Breast epithelium (tissue), 4 donors: ENCODE measurements at places on chromosomes 2 and 18.

GRCh38 chr2:107313316-107313715 lies 427.3 kb upstream of the ST6GAL2 start:
- no peak for DNase-seq
- no peaks in the 10 kb centered on the region for H3K4me1 ChIP-seq
- no peaks in the 10 kb centered on the region for H3K36me3 ChIP-seq
- no peak overlapping the region for H3K27ac ChIP-seq
- no peaks in the 10 kb centered on the region for H3K27me3 ChIP-seq

GRCh38 chr18:36547544-36547943 lies 250.0 kb downstream of the FHOD3 start:
- H3K36me3 ChIP-seq, result no peaks in the 10 kb centered on the region
- DNase-seq, result no peak
- H3K27ac ChIP-seq, result no peak overlapping the region

- no peaks in the 10 kb centered on the region for H3K27me3 ChIP-seq
- no peaks in the 10 kb centered on the region for H3K36me3 ChIP-seq
- no peak for DNase-seq
- H3K27ac ChIP-seq, result no peak overlapping the region
- no peak overlapping the region for H3K4me3 ChIP-seq
- H3K4me1 ChIP-seq, result no peaks in the 10 kb centered on the region
Measured at GRCh38 chr2:98015671-98016070, 19.9 kb upstream of the TMEM131 start.

GRCh38 chr2:157627594-157628476 lies 829 bp downstream of the ACVR1C start:
- no peaks in the 10 kb centered on the region for H3K36me3 ChIP-seq
- H3K27ac ChIP-seq, result no peak overlapping the region
- no peaks in the 10 kb centered on the region for H3K4me1 ChIP-seq
- no peak for DNase-seq
- peak overlapping the region; percentile 47 for H3K4me3 ChIP-seq

- H3K4me3 ChIP-seq, result peak overlapping the region; percentile 19
- H3K27ac ChIP-seq, result peak overlapping the region; percentile 98
- no peaks in the 10 kb centered on the region for H3K36me3 ChIP-seq
- peaks cover 34% of the 10 kb centered on the region for H3K4me1 ChIP-seq
- no peak for DNase-seq
- H3K27me3 ChIP-seq, result no peaks in the 10 kb centered on the region
Measured at GRCh38 chr2:47033102-47033880, 117.7 kb upstream of the MCFD2 start.

DNA sequence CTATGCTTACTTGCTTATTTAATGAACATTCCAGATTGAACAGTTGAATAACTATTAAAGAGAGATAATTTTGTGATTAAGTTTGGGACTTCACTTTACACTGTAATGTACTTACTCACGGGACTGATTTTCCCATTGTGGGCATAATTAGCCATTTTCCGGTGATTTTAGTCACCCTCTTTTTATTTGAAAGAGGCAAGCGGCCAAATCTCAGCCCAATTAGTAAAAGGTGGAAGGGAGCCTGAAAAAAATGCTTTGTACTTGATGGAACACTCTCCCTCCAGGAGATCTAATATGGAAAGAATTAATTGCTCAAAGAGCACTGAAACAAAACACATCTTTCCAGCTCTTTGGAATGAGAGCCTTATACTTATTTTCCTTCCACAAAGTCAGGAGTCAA lies 50.2 kb downstream of the CALCRL start:
- H3K27me3 ChIP-seq, result no peaks in the 10 kb centered on the region
- no peaks in the 10 kb centered on the region for H3K36me3 ChIP-seq
- DNase-seq, result no peak
- no peaks in the 10 kb centered on the region for H3K4me1 ChIP-seq

DNA sequence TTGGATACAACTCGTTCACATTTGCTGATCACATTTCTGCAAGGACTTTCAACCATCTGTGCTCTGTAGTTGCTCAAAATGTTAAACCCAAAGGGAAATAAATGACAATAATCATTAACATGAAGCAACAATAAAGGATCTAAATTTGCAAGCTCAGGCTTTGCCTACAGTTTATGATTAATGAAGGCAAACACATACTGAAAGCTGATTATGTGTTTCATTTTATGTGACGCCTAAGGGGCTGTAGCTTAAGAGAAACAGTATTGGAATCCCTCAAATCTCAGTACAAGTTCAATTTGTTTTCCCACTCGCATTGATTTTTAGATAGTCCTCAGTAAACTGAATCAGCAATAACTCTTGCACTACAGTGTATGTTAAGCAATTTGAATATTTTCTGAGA lies 160.3 kb upstream of the FSIP2 start:
- H3K27ac ChIP-seq, result no peak overlapping the region
- H3K4me1 ChIP-seq, result no peaks in the 10 kb centered on the region
- DNase-seq, result no peak

DNA sequence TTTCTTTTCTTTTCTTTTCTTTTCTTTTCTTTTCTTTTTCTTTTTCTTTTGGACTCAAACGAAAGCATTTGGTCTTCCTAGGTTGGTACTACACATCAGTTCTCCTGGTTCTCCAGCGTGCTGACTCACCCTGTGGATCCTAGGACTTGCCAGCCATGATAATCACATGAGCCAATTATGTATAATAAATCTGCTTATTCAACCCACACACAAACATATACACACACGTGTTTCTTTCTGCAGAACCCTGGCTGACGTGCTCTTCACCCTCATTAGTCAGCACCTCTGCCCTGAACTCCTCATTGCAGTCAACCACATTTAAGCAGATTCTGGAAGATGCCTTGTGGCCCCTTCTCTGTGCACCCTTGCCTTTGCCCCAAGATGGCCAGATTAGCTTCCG lies 162.4 kb upstream of the MYT1L start:
- DNase-seq, result no peak
- no peak overlapping the region for H3K27ac ChIP-seq
- no peaks in the 10 kb centered on the region for H3K4me1 ChIP-seq
- no peak overlapping the region for H3K4me3 ChIP-seq
- H3K27me3 ChIP-seq, result no peaks in the 10 kb centered on the region
- no peaks in the 10 kb centered on the region for H3K36me3 ChIP-seq

GRCh38 chr2:95004711-95005110 lies 20.8 kb upstream of the MAL start:
- no peak overlapping the region for H3K4me3 ChIP-seq
- no peaks in the 10 kb centered on the region for H3K27me3 ChIP-seq
- H3K36me3 ChIP-seq, result no peaks in the 10 kb centered on the region
- DNase-seq, result no peak
- no peaks in the 10 kb centered on the region for H3K4me1 ChIP-seq

DNA sequence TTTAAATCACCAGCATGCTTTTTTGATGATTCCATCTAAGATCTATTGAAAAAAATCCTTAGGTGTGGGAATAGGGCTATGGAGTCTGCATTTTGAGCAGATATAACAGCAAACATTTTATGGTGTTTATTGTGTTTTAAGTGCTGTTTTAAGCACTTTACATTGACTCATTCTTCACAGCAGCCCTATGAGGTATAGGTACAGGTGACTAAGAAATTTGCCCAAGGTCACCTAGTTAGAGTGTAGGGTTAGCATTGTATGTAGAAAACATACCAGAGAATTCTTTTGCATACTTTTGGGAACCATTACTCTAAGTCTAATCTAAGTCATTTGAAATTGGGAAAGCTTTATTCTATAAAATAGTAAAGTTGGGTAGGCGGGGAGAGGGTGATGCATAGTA lies 31.3 kb downstream of the PPM1B start:
- no peak overlapping the region for H3K4me3 ChIP-seq
- no peak for DNase-seq
- H3K36me3 ChIP-seq, result no peaks in the 10 kb centered on the region
- no peaks in the 10 kb centered on the region for H3K4me1 ChIP-seq
- H3K27ac ChIP-seq, result no peak overlapping the region
- H3K27me3 ChIP-seq, result no peaks in the 10 kb centered on the region

GRCh38 chr2:172925600-172925999 lies 150.0 kb upstream of the MAP3K20 start:
- H3K27me3 ChIP-seq, result no peaks in the 10 kb centered on the region
- DNase-seq, result no peak
- H3K4me3 ChIP-seq, result no peak overlapping the region
- no peak overlapping the region for H3K27ac ChIP-seq
- no peaks in the 10 kb centered on the region for H3K36me3 ChIP-seq

GRCh38 chr2:173264603-173265366 lies 89.9 kb upstream of the CDCA7 start:
- peaks cover 4% of the 10 kb centered on the region for H3K36me3 ChIP-seq
- no peak overlapping the region for H3K4me3 ChIP-seq
- H3K4me1 ChIP-seq, result no peaks in the 10 kb centered on the region
- no peaks in the 10 kb centered on the region for H3K27me3 ChIP-seq
- no peak for DNase-seq

DNA sequence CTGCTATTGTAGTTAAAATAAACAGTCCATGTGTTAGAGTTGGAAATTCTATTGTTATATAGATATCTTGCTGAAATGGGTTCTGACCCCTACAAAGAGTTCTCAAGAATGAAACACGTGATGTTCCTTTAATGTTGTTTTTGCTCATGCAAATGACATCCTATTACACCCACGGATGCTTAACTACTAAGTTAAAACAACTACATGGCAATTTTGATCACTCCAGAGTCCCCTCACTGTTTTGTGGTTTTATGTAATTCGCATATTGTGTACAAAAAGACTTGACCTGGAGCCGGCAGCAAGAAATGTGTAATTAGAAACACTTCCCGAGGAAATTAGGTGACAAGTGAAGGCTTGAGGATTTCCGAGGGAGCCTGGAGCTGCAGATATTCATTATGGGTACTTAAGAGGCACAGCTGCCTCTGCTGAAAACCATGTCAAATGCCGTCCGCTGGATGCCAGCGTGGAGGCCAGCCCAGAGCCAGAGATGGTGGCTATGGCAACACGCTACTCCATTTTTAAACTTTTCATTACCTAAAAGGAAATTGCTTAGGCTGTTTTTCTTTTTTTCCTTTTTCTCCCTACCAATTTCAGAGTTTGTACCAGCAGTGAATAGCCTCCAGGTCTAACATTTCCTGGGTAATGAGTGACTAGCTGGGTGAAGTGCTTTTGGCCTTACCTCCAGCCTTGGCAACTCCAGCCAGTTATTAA lies 21.0 kb upstream of the CABLES1 start:
- H3K4me1 ChIP-seq, result peaks cover 6% of the 10 kb centered on the region
- no peaks in the 10 kb centered on the region for H3K27me3 ChIP-seq
- H3K36me3 ChIP-seq, result no peaks in the 10 kb centered on the region
- no peak for DNase-seq

DNA sequence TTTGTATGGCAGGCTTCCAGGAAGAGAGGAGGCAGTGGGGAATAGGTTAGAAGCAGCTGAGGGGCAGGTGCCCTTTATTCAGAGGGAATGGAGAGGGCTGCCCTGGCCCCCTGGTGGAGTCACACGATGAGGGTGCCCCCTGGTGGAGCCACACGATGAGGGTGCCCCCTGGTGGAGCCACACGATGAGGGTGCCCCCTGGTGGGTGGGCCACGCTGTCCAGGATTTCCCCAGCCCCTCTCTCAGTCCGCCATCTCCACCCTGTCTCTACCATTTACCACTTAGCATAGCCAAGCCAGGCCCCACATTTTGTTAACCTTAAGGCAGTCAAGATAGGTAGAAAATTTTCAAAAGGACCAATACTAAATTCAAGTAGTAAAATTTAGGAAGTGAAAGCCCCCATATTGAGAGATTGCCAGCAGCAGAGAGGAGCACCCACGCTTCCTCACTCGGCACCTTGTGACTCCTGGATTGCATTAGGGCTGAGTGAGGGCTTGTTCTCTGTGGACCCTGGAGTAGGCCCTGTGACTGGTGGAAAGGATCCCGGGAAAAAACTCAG lies 10.4 kb upstream of the FAM228A start:
- DNase-seq, result no peak
- H3K27me3 ChIP-seq, result no peaks in the 10 kb centered on the region
- H3K4me3 ChIP-seq, result no peak overlapping the region
- no peak overlapping the region for H3K27ac ChIP-seq
- H3K36me3 ChIP-seq, result no peaks in the 10 kb centered on the region

DNA sequence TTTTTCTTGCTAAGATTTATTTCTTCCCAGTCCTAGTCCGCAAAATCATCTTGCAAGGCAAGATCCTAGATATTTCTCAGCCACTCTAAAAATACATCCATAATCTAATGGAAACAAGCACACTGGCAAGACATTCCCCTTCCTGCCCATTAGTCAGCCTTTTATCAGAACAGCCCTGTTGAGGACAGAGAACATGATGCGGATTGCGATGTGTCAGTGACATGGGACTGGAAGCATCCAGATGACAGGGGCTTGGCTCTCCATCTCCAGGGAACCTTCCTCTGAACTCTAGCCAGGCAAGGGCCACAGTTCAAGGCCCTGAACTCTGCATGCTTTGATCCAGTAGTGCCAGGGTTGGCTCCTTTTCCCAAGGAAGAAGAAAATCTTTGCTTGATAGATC lies 70.0 kb downstream of the VSNL1 start:
- H3K4me1 ChIP-seq, result no peaks in the 10 kb centered on the region
- no peak for DNase-seq
- no peaks in the 10 kb centered on the region for H3K36me3 ChIP-seq
- no peak overlapping the region for H3K27ac ChIP-seq

DNA sequence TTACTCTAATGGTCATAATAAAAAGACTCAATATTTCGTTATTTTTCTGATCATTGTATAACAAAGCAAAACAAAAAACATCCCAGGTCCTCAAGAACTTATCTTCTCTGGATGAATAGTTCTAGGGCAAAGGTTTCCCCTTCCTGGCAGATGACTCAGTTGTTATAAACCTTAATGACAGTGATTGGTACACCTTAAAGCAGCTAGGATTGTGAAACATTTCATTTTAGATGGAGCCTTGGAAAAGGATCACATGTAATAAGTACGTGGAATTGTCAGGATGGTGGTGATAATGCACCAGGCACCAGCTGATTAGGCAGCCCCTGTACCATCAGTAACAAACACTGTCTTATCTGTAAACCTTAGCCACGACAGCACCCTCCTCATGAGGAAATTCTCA lies 47.2 kb downstream of the MEP1B start:
- no peaks in the 10 kb centered on the region for H3K4me1 ChIP-seq
- H3K27ac ChIP-seq, result no peak overlapping the region
- H3K36me3 ChIP-seq, result no peaks in the 10 kb centered on the region
- H3K27me3 ChIP-seq, result no peaks in the 10 kb centered on the region

- no peaks in the 10 kb centered on the region for H3K4me1 ChIP-seq
- H3K4me3 ChIP-seq, result no peak overlapping the region
- no peak for DNase-seq
- no peak overlapping the region for H3K27ac ChIP-seq
- no peaks in the 10 kb centered on the region for H3K36me3 ChIP-seq
Measured at GRCh38 chr18:5879479-5879882, 15.8 kb downstream of the TMEM200C start.

DNA sequence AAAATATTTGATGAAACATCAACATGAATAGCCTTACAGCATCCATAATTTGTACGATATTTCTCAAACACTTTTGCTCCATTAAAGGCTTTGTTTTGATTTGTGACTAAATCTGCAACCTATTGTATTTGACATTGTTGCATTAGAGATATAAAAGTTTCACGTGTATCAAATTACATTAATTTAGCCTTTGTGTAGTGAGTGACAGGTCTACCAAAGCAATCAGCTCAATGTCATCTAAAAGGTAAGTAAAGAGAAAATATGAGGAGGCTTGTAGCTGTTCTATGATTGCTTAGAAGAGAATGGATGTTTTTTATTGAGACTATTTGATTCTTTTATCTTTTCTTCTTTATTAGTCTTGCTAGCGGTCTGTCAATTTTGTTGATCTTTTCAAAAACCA lies 430.2 kb downstream of the GALR1 start:
- no peak overlapping the region for H3K4me3 ChIP-seq
- no peaks in the 10 kb centered on the region for H3K27me3 ChIP-seq
- H3K27ac ChIP-seq, result no peak overlapping the region
- no peaks in the 10 kb centered on the region for H3K36me3 ChIP-seq
